ENCODE measurements at places on chromosomes 11 and 22.

DNA sequence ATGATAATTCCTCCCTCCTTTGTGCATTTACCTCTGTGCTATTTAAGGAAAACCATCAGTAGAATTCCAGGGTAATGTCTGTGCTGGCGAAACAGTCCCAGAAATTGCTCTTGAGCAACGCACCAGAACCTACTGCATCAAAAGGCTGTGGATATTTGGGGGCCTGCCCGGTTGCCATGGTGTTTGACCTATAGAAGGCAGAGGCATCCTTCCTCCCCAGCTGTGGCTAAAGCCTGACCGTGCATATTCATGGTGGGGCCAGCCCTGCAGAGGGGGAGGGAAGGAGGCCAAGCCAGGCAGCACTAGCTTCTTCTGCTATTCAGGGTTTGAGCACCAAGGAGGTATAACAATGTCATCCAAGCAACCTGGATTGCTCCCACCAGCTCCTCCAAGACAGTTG lies 215.0 kb upstream of the E2F8 start:
- DNase-seq = no peak

- no peak for DNase-seq
These were observed 13.8 kb upstream of the SLC39A13 start for GRCh38 chr11:47394322-47395222.

DNA sequence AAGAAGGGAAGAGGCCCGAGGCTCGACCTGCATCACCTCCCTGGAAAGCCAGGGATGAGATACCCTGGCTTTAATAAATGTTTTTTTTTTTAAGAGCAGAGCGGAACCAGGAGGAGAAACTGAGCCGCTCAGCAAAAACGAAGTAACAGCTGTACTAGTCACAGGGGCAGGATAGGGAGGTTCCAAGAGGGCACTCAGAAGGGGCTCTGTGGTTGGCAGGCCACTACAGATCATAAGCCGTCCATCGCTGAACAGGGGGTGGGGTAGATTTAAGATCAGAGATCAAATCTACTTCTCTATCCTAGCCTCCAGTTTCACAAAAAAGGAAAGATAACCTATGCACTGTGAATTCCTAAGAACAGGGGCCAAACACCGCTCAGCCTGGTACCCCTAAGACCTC lies 625 bp downstream of the EIF3D start:
- DNase-seq = no peak

- peak; percentile 28 for DNase-seq
These were observed 52.6 kb downstream of the PITPNB start for GRCh38 chr22:27866135-27867084.

GRCh38 chr11:6627762-6628241 lies 8.6 kb upstream of the TPP1 start:
- DNase-seq = no peak

DNA sequence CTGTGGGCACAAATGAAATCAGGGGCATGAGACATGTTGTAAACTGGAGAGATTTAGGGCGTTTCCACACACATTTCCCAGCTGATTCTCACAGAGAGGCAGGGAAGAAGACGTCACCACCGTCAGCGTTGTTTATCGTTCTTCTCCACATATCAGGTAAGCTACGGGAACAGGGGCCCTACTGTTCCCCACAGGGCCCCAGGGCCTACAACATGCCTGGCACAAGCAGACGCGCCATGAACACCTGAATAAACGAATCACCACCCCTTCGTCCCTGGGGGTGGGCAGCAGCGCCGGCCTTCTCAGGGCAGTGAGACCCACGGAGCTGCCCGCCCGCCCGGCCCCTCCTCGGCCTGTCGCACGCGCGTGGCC lies 342 bp downstream of the EFCAB6 start:
- DNase-seq = no peak

GRCh38 chr11:17855531-17856290 lies 121.1 kb downstream of the KCNC1 start:
- no peak for DNase-seq

DNA sequence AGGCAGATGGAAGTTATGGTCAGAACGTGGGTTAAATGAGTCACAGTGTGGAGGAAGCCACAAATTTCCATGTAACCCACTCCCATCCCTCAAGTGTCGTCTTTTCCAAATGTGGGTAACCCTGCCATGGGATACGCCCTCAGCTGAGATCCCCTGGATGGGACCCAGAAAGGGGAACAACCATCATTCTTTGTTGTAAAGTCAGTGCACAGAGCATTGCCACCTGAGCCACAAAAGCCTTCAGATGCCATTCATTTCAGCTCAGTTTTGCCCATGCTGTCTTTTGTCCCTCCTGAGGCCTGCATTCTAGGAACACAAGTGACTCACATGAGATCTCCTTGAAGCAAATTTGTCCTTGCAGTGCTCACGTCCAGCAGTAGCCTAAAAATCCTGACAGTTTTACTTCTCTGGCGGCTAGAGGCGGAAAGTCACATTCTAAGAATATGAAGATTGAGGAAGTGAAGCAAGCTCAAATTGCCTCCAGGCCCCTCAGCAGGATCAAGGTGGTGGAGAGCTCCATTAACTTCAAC lies 30.6 kb downstream of the MMP13 start:
- no peak for DNase-seq

DNA sequence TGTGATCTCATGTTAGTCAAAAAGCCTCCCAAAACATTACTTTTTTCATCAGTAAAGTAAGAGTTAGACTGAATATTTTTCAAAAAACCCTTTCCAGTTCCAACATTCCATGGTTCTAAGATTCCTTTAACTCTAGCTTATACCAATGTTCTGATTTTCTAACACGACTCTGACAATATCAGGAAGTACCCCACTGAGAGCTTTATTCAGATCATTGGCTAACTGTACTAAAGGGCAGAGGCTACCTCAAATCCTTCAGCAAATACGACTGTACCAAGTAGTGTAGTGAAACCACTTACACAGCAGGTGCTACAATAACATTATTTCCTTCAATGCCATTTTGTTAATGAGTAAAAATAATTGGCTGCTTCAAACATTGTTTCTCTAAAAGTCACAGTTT lies 213.4 kb upstream of the PITPNB start:
- no peak for DNase-seq

- no peak for DNase-seq
These were observed 449.6 kb downstream of the GUCY1A2 start for GRCh38 chr11:106568632-106569031.

DNA sequence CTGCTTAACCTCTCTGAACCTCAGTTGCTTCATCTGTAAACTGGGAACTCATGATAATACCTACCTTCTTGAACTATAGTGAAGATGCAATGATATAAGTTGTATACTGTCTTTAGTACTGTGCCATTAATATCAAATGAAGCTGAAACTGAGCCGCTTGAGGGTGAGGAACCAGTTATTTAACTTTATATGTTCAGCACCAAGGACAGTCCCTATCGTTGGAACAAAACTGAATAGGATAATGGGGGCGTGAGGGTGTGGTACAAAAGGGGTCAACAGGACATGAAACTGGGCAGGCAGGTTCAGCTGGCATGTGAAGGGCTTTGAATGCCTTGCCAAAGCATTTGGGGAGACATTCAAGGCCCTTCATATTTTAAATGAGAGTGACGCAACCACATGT lies 112.6 kb downstream of the C11orf91 start:
- no peak for DNase-seq

GRCh38 chr22:48807155-48807554 lies 1020.5 kb downstream of the BRD1 start:
- no peak for DNase-seq

DNA sequence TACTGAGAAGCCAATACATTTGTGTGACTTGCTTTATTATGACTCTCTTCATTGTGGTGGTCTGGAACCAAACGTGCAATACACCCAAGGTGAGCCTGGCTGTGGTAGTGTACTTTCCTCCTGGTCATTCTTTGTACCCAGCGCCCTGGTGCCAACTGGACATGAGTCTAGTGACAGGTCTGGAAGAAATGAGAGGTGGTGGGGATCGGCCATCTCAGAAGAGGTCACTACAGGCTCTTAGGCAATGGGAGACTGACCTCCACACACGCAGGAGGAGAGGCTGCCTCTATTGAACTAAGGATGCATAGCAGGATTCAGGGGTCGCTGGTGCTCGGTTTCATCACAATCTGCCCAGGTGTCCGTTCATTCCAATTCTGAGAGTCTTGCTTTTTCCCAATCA lies 56.4 kb upstream of the RTL6 start:
- no peak for DNase-seq

All from GM03348 (cell line).